Right renal pelvis (tissue), 4 donors: ENCODE measurements at places on chromosomes 7 and 10.

DNA sequence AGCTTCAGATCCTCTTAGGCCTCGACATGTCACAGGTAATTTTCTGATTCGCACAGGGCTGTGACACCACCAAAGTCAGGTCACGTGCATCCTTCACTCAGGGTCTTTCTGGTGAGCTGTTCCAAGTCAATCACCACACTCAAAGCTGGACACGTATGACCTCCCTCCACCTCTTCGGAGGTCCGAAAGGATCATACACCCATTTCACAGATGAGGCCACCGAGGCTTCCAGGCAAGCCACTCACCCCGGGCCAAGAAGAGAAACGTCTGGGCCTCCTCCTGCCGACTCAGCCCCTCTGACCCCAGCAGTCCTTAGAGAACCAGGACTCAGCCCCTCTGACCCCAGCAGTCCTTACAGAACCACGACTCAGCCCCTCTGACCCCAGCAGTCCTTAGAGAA lies 74.6 kb downstream of the FOXL3 start:
- no peak for DNase-seq

DNA sequence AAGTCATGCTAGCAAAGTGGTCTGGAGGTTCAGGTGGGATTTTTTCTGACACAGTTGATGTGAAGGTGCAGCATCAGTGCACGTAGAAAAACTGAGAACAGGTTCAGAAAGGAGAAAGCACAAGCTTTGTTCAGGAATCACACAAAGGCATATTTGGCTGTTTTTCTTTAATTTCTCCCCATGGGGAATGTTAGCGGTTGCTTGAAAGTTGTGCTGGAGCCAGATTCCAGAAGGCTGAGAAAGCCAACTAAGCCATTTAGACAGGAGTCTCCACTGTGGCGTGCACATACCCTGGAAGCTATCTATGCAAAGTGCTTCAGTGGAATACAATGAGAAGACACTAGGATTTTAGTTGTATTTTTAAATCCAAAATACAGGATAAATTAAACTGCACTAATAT lies 201.4 kb downstream of the PCLO start:
- no peak for DNase-seq

- DNase-seq = no peak
These were observed 313.4 kb upstream of the SEMA3C start for GRCh38 chr7:81232084-81232799.

GRCh38 chr10:84336406-84337090 lies 8.2 kb downstream of the CCSER2 start:
- no peak for DNase-seq

DNA sequence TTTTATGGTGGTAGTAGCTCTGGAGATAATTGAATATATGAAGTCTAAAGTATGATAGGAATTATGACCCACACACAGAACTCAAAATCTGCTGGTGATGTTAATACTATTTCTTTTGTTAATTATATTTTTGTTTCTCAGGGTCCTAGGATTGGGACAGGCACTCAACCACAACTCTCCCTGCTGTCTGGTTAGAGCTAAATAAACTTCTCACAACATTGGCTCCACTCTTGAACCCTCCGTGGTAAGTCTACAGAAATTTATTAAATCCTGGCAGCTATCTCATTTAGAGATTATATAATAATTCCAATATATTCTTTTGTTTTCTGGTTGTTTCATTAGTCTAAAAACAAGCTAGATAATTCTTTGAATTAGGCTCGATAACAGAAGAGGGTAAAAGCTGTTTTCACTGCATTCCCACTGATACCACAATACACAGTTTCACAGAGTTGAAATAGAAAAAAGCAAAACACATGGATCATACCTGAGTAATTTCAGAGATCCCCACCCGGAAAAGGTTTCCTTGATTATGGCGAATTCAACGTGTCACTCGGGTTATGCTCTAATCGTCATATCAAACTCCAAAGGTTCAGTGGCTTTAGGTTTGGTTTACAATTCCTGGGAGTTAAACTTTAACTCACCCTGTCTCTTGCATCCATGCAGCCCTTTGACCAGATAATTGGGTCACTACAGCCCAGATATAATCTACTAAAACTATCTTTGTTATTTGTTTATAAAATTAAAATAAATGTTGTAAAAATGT lies at the start of gene A1CF:
A1CF (minus strand) TSS at position 531 of the 763 bp plus-strand sequence. CDS start 25,687 bp downstream, outside the sequence.
- DNase-seq = no peak

DNA sequence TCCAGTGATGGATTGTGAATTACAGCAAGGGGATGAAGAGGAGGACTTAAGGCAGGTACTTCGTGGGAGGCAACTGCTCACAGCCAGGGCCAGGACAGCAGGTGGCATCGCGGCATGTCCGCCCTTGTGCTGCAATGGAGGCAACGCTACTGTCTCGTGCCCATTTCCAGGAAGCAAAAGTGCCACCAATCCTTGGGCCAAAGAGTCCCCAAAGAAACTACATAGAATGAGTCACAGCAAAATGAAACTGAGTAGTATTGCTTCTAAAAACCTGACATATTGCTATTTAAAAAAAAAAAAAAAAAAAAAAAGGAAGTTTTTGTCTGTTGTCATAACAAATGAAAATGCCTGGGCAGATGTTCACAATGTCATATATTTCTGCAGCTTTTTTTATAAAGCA lies 46.6 kb downstream of the RSU1 start:
- DNase-seq = no peak

DNA sequence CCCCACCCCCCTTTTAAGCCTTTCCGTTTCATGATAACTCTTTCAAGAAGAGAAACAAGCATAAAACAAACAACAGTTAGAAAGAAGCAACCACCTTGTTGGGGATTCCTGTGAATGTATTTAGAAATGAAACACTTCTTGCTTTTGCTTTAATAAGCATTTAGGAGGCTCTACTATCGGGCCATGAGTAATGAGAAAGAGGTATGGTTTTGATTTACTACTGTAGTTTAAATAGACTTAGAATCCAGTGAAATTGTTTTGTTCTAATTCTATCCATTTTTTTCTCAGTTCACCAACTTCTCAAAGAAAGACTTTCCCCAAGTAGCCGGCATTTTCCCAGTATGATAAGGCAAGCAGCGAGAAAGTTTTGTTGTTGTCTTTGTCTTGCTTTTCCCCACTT lies 168.7 kb upstream of the HABP2 start:
- DNase-seq = no peak

- no peak for DNase-seq
These were observed 348.6 kb upstream of the ZNF32 start for GRCh38 chr10:43997330-43997729.

DNA sequence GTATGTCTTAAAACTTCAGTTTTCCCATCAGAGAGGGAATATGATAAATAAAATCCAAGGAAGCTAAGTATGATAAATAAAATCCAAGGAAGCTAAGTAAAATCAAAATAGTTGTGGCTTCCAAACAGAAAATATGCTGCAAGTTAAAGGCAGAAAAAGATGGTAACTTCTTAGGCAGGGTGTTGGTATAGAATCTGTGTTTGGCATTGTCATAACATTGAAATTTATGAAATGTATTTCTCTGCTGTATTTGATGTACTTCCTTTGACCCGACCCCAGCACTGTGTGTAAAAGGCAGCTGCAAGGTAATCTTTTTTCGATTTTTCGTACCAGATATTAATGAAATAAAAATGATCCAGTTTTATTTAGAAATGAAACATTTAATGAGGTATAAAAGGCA lies 537.2 kb downstream of the TFEC start:
- DNase-seq = no peak

- no peak for DNase-seq
These were observed 130.1 kb upstream of the MDFIC start for GRCh38 chr7:114791771-114792170.

- no peak for DNase-seq
These were observed 23.0 kb downstream of the ABLIM1 start for GRCh38 chr10:114635101-114635500.

- no peak for DNase-seq
These were observed 87.1 kb downstream of the DYNC1I1 start for GRCh38 chr7:95859429-95859828.

GRCh38 chr10:76175533-76176165 lies 744.2 kb downstream of the LRMDA start:
- no peak for DNase-seq

GRCh38 chr7:126570845-126571244 lies 681.9 kb downstream of the GRM8 start:
- no peak for DNase-seq

- no peak for DNase-seq
These were observed 125.8 kb downstream of the TPST1 start for GRCh38 chr7:66330961-66331360.

GRCh38 chr10:88070080-88070880 lies 206.9 kb downstream of the PTEN start:
- DNase-seq = no peak

DNA sequence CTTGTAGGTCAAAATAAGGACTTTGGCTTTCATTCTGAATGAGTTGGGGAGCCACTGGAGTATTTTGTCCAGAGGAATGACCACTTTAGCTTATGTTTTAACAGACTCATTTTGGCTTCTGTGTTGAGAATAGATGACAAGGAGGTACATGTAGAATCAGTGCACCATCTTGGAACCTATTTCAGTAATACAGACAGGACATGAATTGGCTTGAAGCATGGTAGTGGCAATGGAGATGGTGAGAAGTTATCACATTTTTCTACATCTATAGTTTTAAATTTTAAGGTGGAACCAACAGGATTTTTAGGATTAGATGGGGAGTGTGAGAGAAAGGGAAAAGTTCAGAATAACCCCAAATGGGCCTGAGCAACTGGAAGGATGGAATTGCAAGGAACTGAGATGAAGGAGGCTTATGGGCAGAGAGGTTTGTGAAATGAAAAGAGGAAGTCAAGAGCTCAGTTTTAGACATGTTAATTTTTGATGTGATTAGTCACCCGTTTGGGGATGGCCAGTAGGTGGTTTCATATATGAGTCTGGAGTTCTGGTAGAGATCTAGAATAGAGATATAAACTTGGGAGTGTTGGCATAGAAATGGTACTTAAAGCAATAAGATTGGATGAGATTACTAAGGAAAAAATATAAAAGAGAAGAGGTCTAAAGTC lies 89.2 kb upstream of the JAZF1 start:
- no peak for DNase-seq

- DNase-seq = no peak
These were observed 127.1 kb downstream of the RALA start for GRCh38 chr7:39750253-39751077.

GRCh38 chr10:79007421-79008319 lies 61.1 kb upstream of the ZMIZ1 start:
- no peak for DNase-seq

- DNase-seq = no peak
These were observed 33.8 kb downstream of the TRIM8 start for GRCh38 chr10:102678068-102678400.

DNA sequence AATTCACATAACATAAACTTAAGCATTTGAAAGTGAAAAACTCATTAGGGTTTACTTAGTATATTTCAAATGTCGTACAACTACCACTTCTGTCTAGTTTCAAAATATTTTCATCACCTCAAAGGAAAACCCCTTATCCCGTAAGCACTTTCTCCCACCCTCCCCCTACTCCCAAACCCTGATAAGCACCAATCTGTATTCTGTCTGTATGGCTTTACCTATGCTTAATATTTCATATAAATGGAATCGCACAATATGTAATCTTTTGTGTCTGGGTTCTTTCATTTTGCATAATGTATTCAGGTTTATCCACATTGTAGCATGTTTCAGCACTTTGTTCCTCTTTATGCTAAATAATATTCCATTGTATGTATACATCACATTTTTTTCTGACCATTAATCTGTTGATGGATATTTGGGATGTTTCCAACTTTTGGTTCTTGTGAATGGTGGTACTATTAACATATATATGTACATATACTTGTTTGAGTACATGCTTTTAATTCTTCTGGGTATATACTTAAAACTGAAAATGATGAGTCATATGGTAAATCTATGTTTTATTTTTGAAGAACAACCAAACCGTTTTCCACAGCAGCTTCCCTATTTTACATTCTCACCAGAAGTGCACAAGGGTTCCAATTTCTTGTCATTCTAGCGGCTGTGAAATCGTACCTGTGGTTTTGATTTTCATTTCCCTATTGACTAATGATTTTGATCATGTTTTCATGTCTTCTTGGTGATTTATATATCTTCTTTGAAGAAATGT lies 6.2 kb upstream of the STARD3NL start:
- DNase-seq = no peak

DNA sequence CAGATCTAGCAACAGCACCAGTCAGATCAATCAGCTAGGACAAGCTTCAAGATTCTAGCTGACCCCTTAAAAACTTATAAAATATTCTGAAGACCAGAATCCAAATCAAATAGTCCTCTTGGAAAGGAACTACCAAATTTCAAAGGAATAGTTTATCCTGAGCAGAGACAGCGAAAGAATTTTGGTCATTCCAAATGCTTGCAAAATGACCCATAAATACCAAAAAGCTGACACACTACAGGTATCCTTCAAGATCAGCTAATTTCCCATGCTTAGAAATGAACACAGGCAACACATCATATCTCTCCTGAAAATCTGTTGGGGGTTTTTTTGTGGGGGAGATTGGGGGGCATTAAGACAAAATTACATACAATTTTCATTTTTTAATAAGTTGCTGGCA lies 78.8 kb downstream of the PDSS1 start:
- DNase-seq = no peak

GRCh38 chr7:95394370-95394769 lies 1.8 kb downstream of the PON3 start:
- DNase-seq = no peak

- no peak for DNase-seq
These were observed 121.6 kb downstream of the C10orf105 start for GRCh38 chr10:71597821-71598498.

GRCh38 chr10:131560166-131560565 lies 248.6 kb upstream of the TCERG1L start:
- DNase-seq = no peak

DNA sequence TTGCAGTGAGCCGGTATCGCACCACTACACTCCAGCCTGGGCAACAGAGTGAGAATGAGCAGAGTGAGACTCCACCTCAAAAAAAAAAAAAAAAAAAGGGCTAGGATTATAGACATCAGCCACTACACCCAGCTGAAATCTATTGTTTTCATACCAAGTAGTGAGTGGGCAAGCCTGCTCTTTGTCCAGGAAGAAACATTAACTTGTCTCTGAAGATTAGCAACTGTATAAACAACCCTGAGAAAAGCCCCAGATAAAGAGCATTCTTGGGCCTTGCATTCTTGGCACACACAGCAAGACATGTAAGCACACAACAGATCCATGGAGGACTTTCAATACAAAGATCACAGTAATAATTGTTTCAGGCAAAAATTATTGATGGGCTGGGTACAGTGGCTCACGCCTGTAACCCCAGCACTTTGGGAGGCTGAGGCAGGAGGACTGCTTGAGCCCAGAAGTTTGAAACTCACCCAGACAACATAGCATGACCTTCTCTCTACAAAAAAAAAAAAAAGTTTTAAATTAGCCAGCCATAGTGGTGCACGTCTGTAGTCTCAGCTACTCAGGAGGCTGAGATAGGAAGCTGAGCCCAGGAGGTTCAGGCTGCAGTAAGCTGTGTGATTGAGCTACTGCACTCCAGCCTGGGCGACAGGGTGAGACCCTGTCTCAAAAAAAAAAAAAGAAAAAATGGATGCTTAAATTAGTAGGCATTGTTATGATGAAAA lies 4.4 kb downstream of the PSPH start:
- no peak for DNase-seq

DNA sequence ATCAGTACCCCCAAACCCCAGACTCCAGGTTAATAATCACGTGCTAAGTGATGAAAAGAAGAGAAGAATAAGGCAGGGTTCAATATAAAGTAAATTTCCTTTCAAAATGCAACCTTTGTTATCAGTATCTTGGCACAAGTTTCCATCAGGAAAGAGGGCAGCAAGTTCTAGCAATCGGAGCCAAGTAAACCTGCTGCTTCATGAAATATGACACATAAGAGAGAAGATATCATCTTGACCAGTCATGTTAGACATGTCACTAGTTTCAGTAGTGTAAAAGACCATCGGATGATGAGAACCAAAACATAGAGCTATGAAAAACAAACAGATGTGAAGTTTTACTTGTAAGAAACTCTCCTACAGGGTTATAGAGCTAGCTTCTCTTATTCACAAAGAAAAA lies 44.0 kb downstream of the AASS start:
- DNase-seq = no peak
